ENCODE measurements at places on chromosomes 5 and 9.

- DNase-seq: no peak
These were observed 844 bp upstream of the MCCC2 start for GRCh38 chr5:71586052-71586940.

DNA sequence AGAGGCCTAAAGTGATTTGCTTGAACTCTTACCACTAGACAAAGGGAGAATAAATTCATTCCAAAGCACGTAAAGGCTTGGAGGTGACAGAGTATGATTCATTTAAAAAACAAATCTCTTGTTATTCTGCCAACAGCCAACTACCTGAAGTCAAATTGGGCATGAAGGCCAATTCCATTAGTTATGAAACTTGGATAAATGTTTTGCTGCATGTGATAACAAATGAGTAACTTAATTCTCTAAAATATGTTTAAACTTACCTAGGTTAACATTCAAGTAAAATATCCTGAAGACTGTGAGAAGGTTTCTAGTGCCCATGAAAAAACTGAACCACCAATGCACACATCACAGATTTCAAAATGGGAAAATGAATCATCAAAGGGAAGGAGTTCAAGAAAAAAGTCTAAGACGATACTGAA lies 120.1 kb upstream of the TSLP start:
- DNase-seq: peak; percentile 64

DNA sequence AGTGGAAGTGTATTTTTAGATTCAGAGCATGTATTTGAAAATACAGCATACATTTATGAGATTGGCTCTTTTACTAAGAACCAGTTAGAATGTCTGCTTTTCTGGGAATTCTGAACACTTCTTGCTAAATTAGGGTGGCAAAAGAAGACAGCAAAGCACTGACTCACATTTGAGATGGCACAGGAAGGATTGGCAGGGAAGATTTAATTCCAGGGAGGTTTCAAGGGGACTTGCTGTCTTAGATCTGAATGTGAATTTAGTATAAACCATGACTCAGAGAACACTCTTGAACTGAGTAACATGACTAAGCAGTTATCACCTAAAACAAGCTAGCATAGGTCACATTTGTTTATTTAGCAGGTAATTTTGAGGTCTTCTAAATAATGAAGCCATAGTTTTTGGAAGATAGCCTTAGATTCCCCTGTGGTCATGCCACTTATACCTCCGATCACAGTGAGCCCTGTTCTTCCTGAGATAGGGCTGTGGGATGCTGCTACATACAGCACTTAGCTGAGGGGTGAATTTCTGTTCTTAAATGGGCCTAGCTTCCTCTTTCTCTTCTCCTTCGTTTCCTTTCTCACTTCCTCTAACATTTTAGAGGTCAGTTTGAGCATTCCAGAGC lies 173.8 kb downstream of the PCSK1 start:
- DNase-seq: peak; percentile 77

GRCh38 chr9:115305543-115305942 lies 187.6 kb upstream of the TNC start:
- peak; percentile 7 for DNase-seq

GRCh38 chr5:115160975-115161475 lies 8.7 kb downstream of the TRIM36 start:
- DNase-seq: no peak
